ENCODE measurements at places on chromosomes 5 and 9.

- DNase-seq = no peak
Measured at GRCh38 chr5:37029436-37029835, 152.9 kb downstream of the NIPBL start.

- no peak for DNase-seq
Measured at GRCh38 chr9:125497478-125497877, 209.5 kb downstream of the MAPKAP1 start.

GRCh38 chr5:133985540-133986180 lies 17.2 kb upstream of the C5orf15 start:
- no peak for DNase-seq

- no peak for DNase-seq
Measured at GRCh38 chr9:14159440-14160216, 154.3 kb downstream of the NFIB start.

All from cortex of kidney (tissue), 1 donor.